Upper lobe of right lung (tissue), 1 donor: ENCODE measurements at places on chromosomes 16 and 17.
A peak's percentile ranks its signal among the peaks of the same experiment; 100 is the strongest.

DNA sequence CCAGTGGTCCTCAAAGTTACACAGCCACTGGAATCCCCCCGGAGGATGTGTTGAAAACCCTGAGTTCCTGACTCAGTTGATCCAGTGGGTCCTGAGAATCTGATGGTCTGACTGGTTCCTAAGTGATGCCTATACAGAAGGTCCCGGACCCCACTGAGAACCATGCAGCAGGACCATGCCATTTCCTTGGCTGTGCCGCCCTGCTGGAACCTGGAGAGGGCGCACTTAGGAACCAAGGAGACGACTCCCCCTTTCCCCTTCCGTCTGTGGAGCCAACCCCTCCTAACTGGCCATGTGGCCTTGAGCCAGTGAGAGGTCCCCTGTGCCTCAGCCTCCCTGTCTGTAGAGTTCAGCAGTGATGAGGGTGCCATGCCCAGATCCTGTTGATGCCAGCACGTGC is 22.0 kb downstream of the C16orf74 start:
- no peak for DNase-seq

DNA sequence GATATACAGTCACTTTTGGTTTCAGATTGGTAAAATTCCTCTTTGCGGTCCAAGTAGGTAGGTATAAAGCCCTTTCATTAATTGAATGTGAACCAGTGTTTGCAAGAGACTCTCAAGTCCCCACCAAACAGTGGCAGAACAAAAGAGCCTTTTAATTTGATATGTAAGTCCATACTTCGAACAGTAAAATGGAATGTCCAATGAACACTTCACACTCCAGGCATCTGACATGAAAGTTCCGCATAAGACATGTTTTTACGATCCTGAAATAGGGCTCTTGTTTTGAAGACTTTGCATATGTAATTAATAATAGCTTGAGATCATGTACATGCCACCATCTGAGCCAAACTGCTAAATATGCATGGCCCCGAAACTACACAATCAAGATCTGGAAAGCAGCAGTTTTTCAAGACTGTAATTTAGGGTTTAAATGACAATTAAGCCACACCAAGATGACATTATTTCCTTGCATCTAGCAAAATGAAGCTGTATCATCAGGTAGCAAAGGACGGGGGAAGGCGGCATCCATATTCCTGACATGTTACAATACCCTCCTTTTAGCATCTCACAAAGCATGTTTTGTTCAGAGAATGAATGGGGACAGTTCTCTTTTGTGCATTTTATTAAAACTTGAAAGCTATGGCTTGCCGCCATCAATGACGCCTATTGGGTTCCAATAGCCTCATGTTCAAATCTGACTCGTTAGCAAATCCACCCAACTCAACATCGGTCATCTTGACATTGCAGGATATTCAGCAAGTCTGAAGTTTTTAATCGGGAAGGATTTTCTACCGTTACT is 39.4 kb downstream of the LITAF start:
- no peak for DNase-seq

- DNase-seq = no peak
These were observed 50.4 kb downstream of the SLFN5 start for GRCh38 chr17:35293151-35293847.

GRCh38 chr16:1090620-1091587 is 5.1 kb downstream of the C1QTNF8 start:
- no peak for DNase-seq

DNA sequence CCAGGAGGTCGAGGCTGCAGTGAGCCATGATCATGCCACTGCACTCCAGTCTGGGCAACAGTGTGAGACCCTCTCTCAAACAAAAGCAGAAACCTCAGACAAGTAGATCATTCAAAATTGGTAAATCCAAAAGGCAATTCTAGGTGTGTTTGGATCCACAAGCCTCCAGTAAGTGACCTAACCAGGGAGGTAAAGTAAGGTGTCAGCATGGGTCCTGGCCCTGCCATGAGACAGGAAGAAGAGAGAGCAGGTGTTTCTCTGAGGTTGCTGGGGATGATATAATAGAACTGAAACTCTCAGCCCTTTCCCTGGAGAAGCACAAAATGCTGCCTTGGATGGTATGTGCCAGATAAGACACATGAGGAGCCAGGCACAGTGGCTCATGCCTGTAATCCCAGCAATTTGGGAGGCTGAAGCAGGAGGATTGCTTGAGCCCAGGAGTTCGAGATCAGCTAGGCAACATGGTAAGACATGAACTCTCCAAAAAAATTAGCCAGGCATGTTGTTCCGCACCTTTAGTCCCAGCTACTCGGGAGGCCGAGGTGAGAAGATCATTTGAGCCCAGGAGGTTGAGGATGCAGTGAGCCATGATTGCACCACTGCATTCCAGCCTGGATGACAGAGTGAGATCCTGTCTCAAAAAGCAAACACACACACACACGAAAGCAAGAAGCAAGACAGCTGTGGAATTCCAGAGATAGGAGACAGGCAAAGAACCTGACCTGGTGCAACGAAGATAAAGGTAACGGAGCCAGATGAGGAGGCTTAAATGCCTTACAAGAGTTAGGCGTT is 6.5 kb downstream of the TM4SF5 start:
- DNase-seq = no peak

DNA sequence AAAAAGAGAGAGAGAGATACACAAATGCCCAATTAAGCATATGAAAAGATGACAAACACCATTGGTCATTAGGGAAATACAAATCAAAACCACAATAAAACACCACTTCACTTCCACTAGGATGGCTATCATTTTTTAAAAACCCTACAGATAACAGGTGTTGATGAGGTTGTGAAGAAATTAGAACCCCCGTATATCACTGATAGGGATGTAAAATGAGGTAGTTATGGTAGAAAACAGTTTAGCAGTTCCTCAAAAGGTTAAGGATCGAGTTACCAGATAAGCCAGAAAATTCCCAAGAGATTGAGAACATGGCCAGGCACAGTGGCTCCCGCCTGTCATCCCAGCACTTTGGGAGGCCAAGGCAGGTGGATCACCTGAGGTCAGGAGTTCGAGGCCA is 2.8 kb downstream of the P2RX5 start:
- DNase-seq = no peak

DNA sequence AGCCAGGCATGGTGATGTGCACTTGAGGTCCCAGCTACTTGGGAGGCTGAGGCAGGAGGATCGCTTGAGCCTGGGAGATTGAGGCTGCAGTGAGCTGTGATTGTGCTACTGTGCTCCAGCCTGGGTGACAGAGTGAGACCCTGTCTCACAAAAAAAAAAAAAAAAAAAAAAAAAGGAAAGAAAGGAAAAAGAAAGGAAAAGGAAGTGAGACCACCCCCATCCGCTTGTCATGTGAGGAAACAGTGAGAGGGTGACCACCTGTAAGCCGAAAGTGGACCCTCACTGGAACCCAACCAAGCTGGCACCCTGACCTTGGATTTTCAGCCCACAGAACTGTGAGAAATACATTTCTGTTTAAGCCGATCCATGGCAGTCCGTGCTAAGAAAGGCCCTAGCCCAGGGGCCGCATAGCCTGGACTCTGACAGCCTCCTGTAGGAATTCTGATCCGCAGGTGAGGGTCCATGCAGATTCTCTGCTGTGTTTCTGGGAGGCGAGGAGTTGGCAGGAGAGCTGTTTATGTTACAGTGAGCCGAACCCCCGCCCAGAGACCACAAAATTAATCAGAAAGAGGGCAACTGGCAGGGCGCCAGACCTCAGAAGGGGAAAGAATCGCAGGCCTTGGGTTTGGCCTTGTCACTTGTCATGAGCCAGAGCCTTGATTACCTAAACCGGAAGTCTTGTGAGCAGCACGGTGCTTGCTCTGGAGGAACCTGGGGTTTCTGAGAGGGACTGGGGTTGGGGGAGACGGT is 945 bp downstream of the SGSH start:
- DNase-seq = peak; percentile 89

GRCh38 chr16:11058832-11059231 is 114.5 kb downstream of the CLEC16A start:
- peak; percentile 23 for DNase-seq

DNA sequence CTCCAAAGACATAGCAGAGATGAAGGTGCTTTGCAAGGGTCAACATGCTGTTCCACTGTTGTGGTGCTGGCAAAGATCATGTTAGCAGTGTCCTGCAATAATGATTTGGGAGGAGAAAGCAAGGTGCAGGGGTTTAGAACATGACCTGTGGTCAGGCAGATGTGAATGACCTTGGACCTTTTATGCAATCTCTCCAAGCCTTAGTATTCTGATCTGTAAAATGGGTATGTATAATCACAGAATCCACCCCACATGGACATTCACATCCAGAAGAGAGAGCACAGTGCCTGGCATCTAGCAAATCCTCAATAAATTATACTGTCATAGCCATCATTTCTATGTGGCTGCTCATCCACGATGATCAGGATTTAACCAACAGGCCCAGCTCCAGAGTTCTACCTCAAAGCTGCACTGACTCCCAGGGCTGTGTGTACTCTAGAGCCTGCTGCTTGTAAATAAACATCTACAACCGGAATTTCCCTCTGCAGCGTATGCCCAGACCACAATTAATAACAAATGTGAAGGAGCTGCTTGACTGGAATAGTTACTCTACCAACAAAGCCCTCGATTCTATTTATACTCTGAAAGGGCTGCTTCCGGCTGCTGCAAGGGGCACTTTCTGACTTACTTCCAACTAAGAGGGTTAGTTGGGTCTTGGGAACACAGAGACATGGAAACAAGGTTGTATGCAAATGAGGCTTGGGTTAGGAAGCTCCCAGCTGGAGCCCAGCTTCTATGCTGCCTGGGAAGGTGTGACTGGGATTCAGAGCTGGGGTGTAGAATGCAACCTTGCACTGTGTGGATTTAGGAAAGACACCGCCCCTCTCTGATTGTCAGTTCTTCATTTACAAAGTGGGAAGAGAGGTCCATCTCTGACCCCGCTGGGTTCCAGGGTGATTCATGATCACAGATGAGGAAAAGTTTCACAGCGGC is 265.2 kb downstream of the XYLT1 start:
- DNase-seq = no peak

- no peak for DNase-seq
These were observed 3.8 kb downstream of the ARHGDIA start for GRCh38 chr17:81867170-81867990.

- DNase-seq = peak; percentile 70
These were observed 4.7 kb upstream of the MMP15 start for GRCh38 chr16:58020628-58021521.

DNA sequence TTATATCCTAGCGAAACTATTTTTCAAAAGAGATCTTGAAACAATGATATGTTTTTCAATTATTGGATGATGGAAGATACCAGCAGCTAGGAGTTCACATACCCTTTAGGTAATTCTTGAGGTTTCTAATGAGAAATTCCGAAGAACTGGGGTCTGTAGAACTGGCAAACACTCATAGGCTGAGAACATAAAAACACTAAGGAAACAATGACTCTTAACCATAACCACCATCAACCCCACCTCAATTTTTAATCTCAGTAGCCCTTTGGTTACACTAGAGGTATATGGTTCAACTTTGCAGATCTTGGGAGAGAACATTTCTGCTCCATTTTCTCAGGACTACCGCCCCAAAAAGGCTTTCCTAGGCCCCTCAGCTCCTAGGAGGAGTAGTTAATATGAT is 65.7 kb upstream of the NPEPPS start:
- DNase-seq = no peak

DNA sequence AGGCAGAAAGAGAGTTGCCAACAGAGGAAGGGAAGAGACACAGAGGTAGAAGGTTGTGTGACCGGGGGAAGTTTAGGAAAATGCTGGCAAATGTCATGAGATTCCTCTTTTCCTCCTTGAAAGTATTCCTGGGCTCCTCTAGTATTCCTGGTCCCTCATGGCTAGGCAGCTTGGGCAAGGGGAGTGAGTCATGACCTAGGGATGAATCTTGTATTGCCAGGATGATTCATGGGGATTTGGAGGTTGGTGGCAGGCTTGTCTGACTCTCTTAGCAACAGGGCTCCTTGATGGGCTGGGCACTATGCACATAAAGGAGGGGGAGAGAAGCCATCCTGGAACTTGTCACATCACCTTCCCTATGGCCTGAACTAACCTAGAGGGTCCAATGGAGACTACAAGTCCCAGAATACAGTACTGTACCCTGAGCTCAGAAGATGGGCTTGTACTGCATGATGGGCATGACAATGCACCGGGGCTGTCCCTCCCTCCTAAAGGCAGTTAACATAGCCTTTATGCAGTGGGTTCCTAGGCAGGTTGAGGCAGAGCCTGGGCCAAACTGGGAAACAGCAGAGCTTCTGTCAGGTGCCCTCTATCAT is 2.1 kb upstream of the SEZ6 start:
- DNase-seq = no peak
